ENCODE measurements at places on chromosomes 2 and 18. TPM values are rescaled to one million over a fixed set of nuclear protein-coding genes. Genes with fewer than 3 reads are reported as not detected.

SP140L gene
- 24.9 TPM for total RNA-seq

TEKT4 gene
- not detected for total RNA-seq

NETO1 gene
- total RNA-seq, result not detected

DNA sequence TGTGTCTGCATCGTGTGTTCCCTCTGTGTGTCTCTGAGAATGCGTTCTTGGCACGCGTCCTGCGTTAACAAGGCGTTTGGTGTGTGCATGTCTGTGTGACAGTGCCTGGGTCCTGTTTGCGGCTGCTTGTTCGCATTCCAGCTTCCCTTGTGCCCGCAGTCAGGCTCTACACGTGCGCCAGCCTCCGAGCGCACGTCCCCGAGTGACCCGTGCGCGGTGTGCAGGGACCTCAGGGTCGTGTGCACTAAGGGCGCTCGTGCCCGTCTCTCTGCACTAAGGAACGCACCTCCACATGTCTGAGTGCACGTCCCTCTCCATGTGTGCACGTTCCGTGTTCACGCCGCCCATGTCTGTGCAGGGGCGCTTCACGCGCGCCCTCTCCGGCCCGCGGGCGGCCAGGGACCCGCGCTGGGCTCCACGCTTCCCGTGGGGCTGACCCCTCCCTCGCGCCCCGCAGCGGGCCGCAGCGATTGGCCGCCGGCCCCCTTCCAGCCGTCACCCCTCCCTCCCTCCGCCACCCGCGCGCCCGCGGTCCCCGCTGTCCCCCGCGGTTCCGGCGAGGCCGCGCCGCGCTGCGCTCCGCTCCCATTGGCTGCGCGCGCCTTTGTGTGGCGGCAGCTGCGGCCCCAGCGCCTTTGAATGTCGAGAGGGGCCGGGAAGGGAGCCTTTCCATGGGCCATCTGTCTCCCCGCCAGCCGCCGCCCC, 229.4 kb downstream of the HAUS1 start:
- no peaks in the 10 kb centered on the region for H3K36me3 ChIP-seq
- peak; percentile 63 for DNase-seq
- peak overlapping the region; percentile 40 for H3K4me3 ChIP-seq
- no peak overlapping the region for H3K27ac ChIP-seq
- H3K27me3 ChIP-seq, result peaks cover 8% of the 10 kb centered on the region

DNA sequence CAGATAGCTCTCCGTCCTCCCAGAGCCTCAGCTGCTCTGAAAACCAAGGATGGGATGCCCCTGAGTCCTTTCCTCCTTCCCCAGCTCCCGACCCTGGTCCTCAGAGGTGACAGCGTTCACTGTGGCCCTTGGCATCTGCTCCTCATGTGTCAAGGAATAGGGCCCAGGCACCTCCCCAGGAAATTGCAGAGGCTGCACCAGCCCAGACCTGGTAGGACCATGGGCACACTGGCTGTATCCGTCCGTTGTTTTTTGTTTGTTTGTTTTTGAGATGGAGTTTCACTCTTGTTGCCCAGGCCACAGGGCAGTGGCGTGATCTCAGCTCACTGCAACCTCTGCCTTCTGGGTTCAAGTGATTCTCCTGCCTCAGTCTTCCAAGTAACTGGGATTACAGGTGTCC, 37.5 kb upstream of the SLC66A3 start:
- H3K4me3 ChIP-seq, result no peak overlapping the region
- H3K27ac ChIP-seq, result no peak overlapping the region
- no peak for DNase-seq
- no peaks in the 10 kb centered on the region for H3K36me3 ChIP-seq
- no peaks in the 10 kb centered on the region for H3K27me3 ChIP-seq

Data from left lung (tissue), 14 donors.